ENCODE measurements at places on chromosomes 11 and 22.

DNA sequence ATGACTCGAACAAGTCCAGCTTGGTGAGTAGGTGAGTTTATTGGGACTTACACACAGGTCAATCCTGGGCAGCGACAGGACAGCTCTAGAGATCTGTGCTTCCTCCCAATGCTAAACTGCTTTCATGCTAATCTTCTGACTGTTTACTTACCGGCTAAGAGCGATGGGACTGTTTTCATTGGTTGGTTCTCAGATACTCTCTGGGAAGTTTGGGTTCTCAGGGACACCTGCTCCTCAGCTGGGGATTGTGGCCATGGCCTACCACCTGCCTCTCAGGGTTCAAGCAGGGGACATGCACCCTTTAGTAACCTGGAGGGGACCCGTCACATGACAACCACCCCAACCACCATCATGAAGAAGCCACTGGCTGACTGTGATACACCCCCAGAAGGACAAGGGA lies 13.1 kb downstream of the APOL2 start:
- no peak for DNase-seq

- DNase-seq, result peak; percentile 94
Measured at GRCh38 chr11:124758355-124759265, 3.5 kb downstream of the ESAM start.

- DNase-seq, result no peak
Measured at GRCh38 chr22:40976866-40977700, 25.9 kb downstream of the RBX1 start.

DNA sequence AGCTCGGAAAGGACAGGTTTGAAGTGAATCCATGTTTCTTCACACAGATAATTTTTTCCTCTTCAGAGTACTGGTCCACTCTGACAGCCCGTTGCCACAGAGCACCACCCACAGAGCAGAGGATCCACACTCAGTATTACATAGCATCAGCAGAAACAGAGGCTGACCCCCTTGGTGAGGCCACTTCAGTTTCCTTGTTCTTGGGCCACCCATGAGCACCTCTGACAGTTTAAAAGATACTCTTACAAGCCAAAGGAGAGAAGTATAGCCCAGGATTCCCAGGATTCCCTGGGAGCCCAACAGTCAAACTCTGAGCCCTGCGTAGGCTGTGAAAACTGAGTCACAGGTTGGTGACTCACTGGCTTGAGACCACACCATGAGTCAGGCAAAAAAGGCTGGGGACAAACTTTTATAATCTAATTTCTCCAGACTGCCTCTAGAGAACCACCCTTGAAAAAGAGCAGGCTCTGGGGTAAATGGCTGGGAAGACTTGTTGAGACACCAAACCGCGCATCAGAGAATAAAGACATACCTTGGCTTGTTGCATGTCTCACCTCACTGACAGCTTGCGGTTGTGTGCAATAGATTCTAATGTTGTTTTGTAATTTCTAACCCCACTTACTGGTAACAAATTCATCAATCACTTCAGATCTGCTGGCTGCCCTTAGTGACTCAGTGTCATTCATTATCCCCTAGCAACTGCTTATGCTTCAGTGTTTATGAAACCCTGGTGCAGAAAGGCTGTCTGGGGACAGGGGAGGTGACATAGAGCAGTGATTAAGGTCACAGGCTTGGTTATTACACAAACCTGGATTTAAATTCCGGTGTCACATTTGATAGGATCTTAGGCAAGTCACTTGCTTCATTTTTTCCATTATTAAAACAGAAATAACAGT lies 56.9 kb upstream of the PRSS23 start:
- DNase-seq, result peak; percentile 68

- no peak for DNase-seq
Measured at GRCh38 chr11:18791207-18791968, at the start of gene PTPN5. Gene PTPN5, minus strand, starts transcription at chr11:18791798. Its CDS starts 19,840 bp downstream, at chr11:18771958.

GRCh38 chr11:102680945-102681344 lies 24.6 kb downstream of the MMP27 start:
- DNase-seq, result no peak

GRCh38 chr11:59144096-59144495 lies 1.4 kb downstream of the FAM111A start:
- DNase-seq, result peak; percentile 5

- DNase-seq, result no peak
Measured at GRCh38 chr22:21946262-21946925, 6.3 kb downstream of the PPM1F start.

- DNase-seq, result no peak
Measured at GRCh38 chr22:47816121-47816862, 1053.8 kb downstream of the TBC1D22A start.

GRCh38 chr22:41991111-41991510 lies 7.5 kb upstream of the WBP2NL start:
- no peak for DNase-seq

DNA sequence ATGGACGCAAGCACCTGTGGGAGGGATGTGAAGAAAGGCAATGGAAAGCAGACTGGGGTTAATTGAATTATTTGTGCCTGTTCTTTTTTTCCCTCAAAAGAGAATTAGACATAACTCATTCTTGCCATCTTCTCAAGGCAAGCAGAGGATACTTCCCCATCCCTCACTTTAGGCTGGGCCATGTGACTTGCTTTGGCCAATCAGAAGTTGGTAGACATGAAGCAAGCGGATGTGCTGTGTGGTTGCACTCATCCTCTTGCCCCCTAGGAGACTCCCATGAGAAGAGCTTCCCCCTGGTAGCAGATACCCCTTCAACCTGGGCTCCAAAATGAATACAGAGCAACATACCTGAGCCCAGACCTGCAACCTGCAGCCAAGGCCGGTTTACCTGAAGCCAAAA lies 124.4 kb upstream of the ZC3H12C start:
- no peak for DNase-seq

- no peak for DNase-seq
Measured at GRCh38 chr11:133409799-133410198, 122.5 kb downstream of the OPCML start.

GRCh38 chr11:74770456-74770855 lies 21.8 kb downstream of the RNF169 start:
- peak; percentile 20 for DNase-seq

- DNase-seq, result no peak
Measured at GRCh38 chr11:83508804-83509203, 222.6 kb upstream of the CCDC90B start.

DNA sequence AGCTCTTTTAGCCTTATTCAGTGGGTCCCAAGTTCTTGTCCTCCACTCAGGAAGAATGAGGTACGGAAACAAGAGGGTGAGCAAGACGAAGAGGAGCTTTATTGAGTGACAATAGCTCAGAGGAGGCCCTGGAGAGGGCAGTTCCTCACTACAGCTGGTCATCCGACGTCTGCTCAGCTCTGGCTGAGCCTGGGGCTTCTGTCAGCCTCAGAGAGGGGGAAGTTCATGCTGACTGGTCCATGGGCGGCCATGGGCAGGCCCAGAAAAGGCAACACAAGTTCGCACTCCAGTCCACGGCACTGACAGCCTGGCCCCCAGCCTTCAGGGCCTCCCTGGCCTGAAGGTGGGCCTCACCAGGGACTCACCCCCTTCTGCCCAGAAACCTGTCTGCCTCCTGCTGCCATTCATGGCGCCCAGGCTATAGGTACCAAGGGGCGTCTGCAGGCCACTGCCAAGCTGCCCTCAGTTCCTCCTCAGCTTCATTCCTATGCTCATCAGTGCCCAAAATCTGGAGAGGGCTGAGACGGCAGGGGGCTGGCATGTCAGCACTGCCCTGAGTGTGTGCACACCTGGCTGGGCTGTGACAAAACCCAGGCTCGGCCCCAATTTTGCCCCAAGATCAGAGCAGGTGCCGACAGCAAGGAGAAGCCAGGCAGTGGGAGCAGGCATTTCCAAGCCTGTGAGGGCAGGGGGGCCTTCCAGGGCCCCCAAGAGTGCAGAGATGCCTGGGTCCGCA lies 21.7 kb upstream of the KIAA0930 start:
- DNase-seq, result no peak

- no peak for DNase-seq
Measured at GRCh38 chr22:47442821-47443220, 680.4 kb downstream of the TBC1D22A start.

GRCh38 chr22:37010174-37010573 lies 9.1 kb downstream of the TST start:
- no peak for DNase-seq
